ENCODE measurements at places on chromosomes 5 and 9.

DNA sequence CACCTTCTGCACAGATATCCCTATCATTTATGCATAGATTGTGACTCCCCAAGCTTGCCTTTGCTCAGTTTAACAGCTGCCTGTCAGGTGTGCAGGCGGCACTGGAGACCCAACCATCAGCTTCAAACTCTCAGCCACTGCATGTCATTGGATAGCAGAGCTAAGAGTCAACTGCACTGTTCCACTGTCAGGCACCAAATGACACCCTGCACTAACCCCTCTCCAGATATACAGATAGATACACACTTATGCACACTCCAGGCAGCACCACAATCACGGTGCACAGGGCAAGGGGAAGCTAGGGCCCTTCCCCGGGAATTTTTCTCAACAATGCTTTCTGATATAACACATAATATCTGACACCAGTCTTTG lies 142.3 kb downstream of the BNC2 start:
- DNase-seq: no peak

DNA sequence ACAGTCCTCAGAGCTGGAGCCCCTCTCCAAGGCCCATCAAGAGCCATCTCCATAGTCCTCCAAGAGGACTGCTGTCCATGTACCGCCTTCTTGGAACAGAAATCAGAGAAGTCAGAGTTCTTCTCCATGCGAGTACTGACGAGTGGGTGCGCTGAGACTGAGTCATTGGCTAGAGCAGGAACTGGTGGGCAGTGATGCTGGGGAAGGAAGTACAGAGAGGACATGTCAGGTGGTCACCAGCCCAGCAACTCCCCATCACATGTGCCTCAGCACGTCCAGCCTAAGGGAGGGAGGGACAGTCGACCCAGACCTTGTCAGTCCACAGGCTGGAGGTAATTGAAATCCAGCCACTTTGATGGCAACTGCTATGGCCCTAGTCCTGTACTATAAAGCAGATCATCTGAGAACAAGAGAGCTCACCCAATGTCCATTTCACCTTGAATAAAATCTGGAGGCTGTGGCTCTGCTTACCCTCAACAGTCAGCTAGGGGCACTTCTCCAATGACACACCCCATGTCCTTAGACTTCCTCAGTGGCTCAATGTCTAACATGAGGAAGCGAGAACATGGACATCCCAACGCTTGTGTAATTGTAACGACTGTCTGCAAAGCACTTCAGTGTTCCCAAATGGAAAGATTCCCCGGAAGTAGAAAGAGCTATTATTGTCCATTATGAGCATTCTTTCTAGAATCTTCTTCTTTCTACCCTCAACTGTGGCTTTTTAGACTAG lies 15.0 kb upstream of the FBP1 start:
- DNase-seq: no peak

- DNase-seq: no peak
These were observed 84.9 kb downstream of the ISL1 start for GRCh38 chr5:51468196-51468595.

GRCh38 chr9:18074041-18074440 lies 399.9 kb upstream of the ADAMTSL1 start:
- DNase-seq: no peak

- DNase-seq: no peak
These were observed 300 bp upstream of the SVEP1 start for GRCh38 chr9:110579862-110580219.

GRCh38 chr5:131369558-131369957 lies 105.7 kb downstream of the CDC42SE2 start:
- DNase-seq: no peak

All from HS-27A (cell line).